Activated naive CD8-positive, alpha-beta T cell treated with anti-CD3 and anti-CD28 coated beads, Interleukin-2, amount 50 U/mL, for 24 hours (primary cell): ENCODE measurements at places on chromosomes 12 and 14.
A peak's percentile ranks its signal among the peaks of the same experiment; 100 is the strongest.

DNA sequence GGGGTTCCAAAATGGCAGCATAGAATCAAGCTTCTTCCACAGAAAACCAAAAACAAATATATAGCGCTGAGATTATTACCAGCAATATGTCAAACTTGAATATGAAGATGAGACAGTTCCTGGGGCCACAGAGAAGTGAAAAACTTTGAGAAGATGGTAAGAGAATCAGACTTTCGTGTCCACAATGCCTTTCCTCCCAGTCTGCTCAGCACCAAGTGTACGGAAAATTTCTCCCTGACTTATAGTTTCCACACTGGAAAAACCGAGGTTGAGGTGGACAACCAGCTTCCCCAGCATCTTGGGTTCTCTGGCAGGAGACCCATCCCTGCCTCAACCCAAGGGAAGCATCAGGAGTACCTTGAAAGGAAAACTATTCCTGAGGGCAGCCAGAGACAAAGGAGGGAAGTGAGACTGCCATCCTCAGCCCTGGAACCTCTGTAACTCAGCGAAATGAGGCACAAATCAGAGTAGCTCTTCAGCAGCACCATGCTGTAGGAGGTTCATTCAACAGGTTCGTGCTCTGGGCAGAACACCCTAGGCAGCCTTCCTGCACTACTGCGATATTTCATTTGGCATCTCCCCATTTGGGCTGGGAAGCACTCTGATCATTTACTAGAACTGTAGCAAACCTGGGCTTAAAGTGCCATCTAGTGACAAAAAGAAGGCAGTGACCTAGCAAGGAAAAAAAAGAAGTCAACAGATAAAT, 52.4 kb upstream of the CAPRIN2 start:
- DNase-seq: no peak

DNA sequence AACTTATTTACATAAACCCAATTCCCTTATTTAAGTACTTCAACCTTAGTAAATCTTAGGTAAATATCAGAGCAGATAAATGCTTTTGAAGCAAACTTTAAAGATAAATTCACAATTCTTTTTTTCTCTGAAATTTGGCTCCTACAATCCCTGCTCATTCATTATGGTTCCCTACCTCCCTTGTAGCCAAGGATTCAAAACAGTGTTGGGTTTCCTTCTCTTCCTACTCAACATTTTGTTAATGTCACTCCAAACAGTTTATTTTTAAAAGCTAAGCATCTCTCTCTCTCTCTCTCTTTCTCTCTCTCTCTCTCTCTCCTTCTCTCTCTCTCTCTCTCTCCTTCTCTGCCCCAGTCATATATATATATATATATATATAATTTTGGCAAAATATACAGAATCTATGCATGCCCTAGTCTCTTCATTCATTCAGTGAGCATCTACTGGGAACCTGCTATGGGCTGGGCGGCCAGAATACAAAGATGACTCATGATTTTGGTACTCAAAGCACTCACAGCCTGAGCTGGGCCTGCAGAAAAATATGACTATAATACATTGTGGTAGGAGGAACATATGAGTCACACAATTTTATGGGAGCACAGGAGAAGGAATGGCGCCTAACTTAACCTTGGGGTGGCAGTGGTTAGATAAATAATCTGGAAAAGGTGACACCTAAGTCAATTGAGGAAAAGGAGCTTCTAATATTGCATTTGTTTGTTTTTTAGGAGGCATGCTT, 123.7 kb upstream of the DHRS4 start:
- DNase-seq: no peak

- no peak for DNase-seq
Measured at GRCh38 chr14:54650331-54650958, 83.5 kb downstream of the SAMD4A start.

- no peak for DNase-seq
Measured at GRCh38 chr14:68797121-68797670, 4.3 kb upstream of the ZFP36L1 start.

- no peak for DNase-seq
Measured at GRCh38 chr12:111436266-111436665, 30.5 kb downstream of the SH2B3 start.

DNA sequence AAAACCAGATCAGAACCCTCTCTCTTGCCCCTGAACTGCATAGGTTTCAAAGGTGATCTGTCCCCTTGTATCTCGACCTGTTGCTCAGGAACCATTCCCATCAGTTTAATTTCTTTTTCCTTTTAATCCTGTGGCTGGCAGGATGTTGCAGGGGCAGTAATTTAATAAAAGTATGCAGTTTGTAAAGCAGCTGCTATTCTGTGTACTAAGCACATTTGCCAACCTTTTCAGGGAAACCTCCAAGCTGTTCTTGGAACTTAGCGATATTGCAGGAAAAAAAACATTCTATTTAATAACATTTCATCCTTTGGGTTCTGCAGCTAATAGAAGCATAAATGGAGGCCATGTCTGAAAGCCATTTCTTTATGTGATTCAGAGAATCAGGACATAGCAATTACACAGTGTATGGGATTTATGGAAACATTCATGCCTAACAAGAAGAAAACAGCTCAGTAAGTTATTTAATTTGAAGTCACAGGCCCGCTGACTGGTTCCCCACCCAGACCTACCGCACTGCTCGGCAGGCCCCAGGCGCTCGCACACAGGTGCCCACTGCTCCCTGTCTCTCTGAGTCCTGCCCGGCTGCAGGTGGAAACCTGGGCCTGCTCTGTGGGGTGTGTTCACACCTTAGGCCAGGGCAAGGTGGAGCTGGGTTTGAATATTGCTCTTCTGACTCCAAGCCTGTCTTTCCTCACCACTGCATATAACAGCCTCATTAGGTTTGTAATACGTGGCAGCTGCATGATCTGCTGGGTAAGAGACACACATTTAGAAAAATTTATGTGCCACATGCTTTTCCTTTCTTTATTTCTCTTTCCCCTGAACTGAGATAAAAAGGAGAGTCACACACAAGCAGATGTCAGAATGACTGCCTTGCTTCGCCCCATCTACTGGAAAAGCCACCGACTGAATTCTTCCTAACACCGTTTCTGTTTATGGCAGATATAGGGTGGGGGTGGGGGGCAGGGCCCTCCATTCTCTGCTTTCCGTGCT, 119.7 kb downstream of the SLC25A47 start:
- DNase-seq: no peak

DNA sequence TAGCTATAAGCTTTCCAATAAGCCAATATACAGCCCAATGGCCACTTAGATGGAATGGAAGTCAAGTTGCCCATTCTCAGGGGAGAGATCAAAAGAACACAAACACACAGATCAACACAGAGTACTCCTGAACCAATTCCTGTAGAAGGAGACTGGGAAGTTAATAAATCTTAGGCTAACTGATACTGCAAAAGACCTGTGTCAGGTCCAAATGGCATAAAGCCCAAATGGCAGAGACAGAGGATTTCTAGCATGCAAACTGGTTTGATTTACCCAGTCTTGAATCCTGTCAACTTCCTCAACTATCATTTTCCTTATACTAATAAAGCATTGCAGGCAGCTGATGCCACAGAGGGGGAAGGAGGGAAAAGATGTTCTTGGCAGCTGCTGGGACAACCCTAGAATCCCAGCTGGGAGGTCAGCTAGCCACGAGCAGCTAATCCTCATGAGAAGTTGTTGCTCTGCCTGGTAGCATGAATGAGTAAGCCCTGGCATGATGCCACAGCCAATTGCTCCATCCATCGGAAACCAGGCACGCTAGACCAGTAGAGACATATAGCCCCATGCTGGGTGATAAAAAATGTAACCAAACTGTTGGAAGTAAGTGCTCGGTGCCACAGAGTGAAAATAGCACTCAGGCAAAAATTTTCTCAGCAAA, 26.2 kb downstream of the ANG start:
- no peak for DNase-seq

DNA sequence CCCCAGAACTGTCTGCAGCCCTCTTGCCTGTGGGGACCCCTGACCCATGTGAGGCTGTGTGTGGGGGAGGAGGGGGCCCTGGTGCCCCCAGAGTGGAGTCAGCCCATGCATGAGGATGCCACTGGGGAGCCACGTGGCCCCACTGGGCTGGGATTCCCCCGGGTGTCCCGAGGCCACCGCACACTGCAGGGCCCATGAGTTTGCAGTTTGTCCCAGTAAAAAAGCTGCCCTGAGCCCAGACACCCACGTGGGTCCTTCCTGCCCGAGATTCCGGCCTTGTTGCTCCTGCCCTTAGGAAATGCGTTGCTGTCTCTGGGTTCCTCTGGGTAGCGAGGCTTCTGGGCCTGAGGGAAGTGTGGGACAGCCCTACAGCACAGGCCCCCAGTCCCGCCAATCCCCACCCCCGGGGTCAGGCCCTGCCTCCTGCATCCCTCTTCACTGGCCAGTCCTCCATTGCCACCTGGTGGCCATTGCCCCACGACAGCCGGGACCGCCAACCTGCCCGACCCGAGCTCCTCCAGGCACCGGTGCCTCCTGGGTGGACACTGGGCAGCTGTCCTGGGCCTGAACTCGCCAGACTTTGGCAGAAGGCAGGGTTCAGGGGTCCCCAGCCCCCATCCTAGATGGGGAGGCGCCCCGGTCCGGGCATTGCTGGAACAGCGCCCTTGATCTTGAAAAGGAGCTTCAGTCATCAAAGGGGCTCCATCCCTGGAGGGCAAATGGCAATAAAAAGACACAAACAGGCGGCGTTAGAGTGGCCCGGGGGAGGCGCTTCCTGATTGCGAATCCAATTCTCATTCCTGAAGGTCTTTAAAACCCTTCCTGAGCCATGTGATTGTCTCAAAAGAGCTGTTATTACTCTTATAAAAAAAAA, 15.6 kb upstream of the C14orf180 start:
- DNase-seq: peak; percentile 68

DNA sequence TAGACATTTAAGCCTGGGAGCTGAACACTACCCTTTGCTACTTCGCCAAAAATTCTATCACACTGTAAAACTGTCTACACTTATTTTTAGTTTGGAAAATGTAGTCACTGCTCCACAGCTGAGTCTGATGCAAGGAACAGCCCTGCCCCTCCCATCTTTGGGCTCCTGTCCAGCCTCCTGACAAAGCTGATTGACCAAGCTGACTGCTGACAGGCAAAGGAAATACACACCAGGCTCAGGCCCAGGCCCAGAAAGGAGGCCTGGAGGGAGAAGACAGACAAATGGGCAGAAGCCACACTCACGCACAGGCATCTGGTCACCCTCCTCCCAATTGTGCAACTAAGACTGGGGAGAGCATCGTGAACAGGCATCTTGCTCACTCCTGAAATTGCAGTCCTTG, 55.3 kb downstream of the ISCA2 start:
- no peak for DNase-seq

DNA sequence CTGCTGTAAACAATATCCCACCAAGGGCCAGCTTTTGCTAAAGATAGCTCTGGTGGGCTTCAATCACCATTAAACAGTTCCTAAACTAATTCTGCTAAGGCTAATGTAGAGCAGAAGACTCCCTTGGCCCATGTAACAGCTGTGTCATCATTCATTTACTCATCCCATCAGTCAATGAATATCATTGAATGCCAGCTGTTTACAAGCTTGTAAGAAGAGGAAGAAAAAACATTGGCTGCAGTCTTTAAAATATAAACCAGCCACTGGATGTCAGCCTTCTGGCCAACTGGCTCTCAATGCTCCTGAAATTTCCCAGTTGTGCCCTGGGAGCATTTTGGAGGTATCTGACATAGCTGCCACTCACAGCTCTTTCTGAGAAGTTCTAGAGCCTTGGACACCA, 18.0 kb upstream of the MAP3K9 start:
- no peak for DNase-seq

DNA sequence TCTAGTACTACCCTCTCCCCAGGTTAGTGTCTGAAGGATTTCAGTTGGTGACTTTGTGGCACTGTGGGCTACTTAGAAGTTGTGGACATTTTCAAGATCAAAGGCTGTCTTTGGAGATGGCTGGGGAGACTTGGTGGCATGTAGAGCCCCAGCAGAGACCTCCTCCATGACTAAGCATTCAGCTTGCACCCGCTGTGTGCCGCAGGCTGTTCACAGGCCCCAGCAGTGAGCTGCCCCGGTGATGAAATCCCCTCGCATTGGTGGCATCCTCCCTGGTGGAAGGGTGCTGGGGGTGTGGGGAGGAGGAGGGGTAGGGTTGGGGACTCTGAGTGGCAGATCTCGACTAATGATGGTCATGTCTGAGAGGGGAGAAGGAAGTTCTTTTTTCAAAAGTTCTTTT, 173.9 kb downstream of the TSPAN9 start:
- DNase-seq: no peak

DNA sequence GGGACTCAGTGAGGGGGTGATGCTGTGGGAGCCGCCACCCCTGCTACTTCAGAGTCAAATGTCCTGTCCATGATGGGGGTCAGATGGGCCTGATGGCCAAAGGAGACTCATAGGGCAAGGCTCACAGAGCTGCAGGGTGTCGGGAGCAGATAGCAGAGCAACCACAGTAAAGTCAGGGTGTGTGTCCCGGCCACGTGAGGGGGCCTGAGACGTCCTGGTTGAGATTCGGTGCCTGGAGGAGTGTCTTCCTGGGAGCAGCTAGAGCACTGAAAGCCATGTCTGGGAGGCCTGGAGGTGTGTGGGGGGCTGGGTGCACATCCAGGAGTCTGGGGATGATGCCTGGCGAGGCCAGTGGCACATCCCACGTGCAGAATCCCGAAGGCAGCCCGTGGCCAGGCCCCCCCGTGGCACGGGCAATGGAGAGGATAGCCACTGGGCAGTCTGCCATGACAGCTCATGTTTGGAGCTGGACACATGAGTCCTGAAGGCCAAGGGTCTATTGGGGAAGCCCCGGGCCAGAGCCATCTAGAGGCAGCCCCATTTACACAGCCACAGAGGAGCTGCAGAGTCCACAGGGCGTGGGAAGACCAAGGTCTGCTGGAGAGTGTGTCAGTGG, 308.0 kb upstream of the SFSWAP start:
- DNase-seq: no peak

GRCh38 chr14:64695071-64695470, 9.2 kb upstream of the PLEKHG3 start:
- no peak for DNase-seq

DNA sequence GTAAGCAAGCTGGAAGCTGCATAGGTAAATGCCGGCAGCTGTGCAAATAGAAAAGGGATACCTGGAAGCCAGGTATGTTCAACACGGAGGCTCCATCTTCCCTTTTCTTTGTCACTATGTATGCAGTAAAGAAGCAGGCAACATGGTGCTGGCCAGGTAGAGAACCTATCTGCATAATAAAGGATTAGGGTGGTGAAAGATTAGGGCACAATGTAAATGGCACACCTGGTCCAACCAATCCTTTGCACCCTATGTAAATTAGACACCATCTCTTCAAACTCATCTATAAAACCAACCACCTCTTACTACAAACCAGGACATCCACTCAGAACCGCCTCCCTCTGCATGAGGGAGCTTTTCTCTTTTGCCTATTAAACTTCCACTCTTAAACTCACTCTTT, 32.3 kb downstream of the RPS29 start:
- no peak for DNase-seq

- no peak for DNase-seq
Measured at GRCh38 chr12:123398550-123399254, 14.8 kb downstream of the KMT5A start.
